Erythroblast (primary cell): ENCODE measurements at places on chromosomes 5 and 9.

- no peak for DNase-seq
Measured at GRCh38 chr5:1312993-1313833, 18.3 kb upstream of the TERT start.

GRCh38 chr9:34338665-34339385 lies 9.5 kb downstream of the NUDT2 start:
- no peak for DNase-seq

GRCh38 chr5:641331-641765 lies 29.2 kb downstream of the CEP72 start:
- no peak for DNase-seq

- DNase-seq, result no peak
Measured at GRCh38 chr9:95413793-95414192, 96.3 kb upstream of the FANCC start.

DNA sequence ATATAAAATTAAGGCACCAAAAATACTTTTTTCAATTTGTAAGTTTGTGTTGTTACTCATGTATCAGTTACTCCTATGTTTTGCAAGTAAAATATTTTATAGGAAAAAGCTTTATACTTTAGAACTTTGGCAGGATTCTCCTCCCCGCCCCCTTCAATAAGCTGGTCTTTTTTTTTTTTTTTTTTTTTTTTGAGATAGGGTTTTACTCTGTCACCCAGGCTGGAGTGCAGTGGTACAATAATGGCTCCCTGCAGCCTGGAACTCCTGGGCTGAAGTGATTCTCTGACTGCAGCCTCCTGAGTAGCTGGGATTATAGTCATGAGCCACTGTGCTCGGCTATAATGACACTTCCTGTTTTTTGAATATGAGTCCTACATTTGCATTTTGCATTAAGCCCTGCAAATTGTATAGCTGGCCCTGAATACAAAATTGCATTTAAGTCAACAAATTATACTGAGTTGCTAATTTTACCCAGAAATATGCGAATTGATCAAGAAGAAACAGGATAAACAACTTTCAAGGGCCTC lies 192.9 kb downstream of the PIK3R1 start:
- peak; percentile 28 for DNase-seq

DNA sequence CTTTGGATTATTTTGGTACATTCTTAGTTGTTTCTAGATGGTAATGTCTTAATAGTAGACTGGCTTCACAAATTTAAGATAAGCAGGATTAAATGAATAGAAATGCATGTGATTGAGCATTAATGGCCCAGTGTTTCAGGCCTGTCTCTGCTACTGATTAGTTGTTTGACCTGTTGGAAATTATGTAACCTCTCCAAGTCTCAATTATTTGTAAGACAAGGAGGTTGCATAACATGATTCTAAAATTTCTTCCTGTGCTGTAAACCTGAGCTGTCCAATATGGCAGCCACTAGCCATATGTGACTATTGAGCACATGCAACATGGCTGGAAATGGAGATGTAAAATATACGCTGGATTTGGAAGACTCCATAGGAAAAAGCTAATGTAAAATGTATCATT lies 97.5 kb downstream of the ALDH1A1 start:
- DNase-seq, result no peak

DNA sequence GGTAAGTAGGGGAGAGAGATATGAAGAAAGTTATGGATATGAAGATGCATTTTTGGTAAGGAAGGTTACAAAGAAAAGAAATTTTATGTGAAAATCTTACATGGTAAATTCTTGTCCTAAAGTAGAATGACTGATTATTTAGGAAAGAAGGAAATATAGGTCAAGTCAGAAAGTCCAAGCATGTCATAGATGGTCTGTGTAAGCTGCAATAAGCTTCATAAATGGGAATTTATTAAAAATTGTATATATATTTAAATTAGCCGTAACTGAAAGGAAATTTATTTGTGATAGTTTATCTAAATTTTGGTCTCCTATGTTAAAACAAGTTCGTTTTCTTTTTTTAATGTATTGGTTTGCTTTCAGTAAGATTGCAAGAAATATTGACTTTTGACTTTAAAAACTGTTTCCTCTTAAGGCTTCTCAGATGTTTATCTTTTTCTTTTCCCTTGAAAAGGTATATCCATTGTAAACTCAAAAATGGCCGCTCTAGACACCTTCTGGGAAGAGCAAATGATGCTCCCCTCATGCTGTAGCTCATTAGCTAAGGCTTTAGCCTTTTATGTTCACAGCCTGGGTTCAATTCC lies 46.8 kb upstream of the HAPLN1 start:
- DNase-seq, result peak; percentile 6

DNA sequence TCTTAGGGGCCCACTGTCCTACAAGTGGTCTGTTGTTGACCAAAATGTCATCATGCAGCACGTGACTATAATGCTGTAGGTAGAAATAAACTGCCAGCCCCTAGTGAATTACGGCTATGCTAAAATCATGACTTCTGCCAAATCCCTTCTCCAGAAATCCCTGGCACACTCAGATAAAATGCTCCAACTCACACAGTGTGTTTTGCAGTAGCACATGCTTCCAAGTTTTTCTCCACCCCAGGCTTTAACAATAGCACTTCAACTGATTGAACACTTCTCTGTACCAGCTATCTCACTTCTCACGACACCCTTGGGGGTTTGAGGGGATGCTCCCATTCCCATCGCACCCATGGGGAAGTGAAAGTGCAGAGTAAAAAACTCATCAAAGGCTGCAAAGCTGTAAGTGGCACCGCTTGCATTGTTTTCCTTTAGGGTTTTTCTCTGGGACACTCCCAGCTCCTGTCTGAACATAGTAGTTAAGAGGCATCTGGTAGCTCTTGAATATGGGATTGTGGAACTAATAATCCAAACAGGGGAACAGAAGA lies 151.0 kb upstream of the SLC24A2 start:
- no peak for DNase-seq

DNA sequence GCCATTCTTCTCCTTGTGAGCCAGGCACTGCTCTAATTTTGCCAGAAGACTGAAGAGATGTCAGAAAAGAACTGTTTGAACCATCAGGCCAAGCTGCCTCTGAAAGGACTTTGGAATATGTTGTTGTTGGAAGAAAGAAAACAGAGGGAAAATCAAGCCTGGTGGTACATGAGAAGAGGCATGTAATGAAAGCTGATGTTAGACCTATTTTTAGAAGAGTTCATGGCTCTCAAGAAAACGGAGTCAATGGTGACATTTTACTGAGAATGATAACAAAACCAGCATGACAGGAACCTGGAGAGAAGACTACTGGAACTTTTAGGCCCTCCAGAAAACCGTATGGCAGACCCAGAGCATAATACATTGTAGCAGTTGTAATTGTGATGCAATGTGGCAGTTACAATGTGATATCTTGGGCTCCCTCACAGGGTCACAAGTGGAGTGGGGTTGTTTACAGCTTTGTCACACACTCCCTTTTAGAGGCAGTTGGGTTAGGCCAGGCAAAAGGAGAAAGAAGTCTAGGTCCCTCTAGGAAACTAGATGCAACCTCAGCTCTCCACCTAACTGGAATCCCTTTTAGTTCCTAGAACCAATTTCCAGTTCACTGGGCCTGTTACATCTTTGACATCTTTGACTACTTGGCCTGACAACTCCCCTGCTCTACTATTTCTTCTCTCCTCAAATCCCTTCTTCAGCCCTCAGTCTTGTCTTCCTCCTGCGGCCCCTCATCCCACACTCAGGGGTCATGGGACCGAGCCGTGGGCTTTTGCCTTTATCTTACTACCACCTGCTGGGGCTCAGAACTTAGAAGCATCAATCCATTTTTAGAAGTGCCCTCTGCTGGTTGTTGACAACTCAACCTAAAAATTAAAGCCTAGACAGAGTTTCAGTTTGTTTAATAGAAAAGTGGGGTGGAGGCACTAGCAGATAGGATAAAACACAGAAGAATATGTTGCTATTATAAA lies 61.2 kb upstream of the JAK2 start:
- peak; percentile 80 for DNase-seq

GRCh38 chr5:56112526-56113121 lies 117.9 kb upstream of the IL6ST start:
- DNase-seq, result no peak

GRCh38 chr5:148860599-148860998 lies 34.2 kb downstream of the ADRB2 start:
- peak; percentile 49 for DNase-seq

- no peak for DNase-seq
Measured at GRCh38 chr9:108383796-108384195, 472.0 kb downstream of the ACTL7B start.

GRCh38 chr5:40734986-40735385 lies 20.8 kb downstream of the TTC33 start:
- DNase-seq, result no peak

DNA sequence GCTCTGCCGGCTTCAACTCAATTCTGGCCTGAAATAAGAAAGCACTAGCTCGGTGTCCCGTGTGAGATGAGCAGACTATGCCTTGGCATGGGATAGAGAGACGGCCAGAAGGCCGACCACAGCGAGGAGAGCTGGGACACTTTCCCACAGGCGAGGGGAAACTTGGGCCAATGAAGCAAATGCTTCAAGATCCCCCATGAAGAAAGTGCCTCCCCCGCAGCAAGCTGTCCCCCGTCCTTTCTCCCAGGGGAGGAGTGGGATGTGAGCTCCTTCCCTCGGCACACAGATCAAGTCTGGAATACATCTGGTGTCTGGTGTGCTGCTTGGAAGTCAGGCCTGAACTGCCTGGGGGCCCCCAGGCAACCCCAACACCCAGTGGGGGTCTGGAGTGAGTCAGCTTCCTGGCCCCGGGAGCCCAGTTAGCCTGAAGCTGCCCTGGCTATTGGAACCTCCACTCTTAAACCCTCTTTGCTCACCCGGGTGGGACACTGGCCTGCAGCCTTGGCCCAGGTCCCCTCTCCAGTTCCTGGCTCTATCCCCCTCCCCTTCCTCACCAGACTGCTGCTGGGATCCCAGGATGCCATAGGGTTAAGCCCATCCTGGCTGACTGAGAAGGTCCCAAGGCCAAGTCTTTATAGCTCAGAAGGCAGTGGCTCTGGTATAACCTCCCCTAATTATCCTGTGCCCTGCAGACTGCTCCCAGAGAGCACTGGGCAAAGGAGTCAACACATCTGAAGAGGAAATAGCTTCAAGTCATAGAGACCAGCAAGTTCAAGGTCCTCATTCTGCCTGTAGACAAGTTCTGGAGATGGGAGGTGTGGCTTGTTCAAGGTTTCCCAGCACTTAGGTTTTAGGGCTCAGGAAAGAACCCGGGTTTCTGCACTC lies 205.3 kb downstream of the TTLL11 start:
- no peak for DNase-seq

GRCh38 chr5:173229382-173229959 lies 5.5 kb downstream of the NKX2-5 start:
- no peak for DNase-seq

DNA sequence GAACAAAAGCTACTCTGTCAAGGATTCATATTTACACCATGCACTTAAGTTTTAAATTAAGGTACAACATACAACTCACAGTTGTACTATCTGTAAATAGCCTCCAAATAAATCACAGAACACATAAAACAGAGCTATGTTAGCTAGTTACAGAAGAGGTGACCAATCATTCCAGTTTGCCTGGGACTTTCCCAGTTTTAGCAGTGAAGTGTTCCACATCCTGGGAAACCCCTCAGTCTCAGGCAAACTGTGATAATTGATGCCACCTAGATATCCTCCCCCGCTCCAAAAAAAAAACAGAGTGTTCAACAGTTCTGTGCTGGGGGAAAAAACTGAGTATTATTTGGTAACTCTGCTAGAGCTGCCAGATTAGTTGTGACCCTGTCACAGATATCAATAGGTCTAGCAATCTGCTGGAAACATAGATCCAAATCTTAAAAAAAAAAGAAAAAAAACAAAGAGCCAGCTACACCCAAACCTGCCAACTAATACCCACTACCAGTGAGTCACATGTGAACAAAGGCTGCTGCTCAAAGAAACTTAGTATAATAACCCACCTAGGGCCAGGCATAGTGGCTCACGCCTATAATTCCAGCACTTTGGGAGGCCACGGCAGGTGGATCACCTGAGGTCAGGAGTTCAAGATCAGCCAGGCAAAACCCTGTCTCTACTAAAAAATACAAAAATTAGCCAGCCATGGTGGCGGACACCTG lies 5.7 kb downstream of the TBCA start:
- DNase-seq, result no peak

DNA sequence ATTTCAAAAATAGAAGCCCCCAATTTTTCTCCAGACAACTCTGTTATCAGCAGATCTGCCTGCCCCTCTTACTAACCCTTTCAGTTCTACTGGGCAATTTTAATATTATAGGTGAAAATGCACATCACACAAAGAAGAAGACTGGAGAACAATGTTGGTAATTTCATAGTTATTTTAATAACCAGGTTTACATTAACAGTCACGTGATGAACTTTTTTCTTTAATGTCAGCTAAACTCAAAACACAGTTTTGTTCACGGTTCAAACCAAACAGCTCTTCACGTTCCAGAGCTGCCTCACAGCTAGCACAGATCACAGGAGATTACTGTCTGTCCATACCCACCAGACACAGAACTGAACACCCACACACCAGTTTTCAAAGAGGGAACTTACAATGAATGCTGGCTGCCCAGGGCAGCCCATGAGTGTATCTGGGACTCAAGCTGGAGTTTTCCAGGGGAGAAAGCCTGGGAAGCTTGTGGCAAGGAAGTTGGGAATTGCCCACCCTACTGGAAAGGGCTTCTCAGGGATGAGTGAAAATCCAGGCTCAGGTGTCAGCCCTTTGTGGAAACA lies 119.1 kb downstream of the DPYSL3 start:
- DNase-seq, result no peak

GRCh38 chr9:107707428-107707837 lies 217.9 kb upstream of the KLF4 start:
- no peak for DNase-seq

DNA sequence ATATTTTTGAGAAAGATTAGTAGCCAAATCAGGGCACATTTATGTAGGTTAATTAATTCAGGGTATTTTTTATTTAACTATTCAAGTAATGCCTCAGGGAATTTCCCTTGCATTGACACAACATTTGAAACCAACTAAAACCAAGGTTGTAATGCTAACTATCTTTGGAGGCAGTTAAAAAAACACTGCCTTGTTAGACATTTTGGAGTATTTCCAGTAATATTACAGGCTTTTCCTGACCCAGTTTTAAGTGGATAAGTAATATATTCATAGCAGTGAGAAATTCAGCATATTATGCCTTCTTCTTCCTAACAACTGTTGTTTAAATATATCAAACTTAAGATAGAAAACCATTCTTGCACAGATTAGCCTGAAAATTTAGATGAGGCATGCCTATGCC lies 175.1 kb downstream of the TMC1 start:
- DNase-seq, result no peak

- peak; percentile 71 for DNase-seq
Measured at GRCh38 chr9:88388886-88389605, 802 bp downstream of the SPIN1 start.

DNA sequence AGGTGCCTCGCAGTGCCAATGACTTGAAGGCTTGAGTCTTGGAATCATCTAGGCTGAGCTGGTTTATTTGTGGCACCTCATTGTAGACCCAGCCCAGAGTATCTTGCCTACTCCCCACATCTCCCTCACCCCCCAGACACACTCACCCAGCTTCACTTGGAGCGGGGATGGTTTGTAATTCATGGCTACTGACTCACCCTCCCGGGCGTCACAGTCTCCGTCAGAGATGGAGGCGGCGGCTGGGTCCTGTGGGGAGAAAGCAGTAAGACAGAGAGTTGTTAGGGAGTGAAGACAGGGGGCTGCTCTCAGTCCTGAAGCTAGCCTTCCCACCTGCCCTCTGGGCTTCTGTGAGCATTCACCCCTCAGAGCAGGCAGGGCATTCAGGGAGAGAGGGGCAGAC lies 29.0 kb upstream of the MYORG start:
- DNase-seq, result no peak

- no peak for DNase-seq
Measured at GRCh38 chr5:135213466-135214239, 179.6 kb upstream of the PITX1 start.

- no peak for DNase-seq
Measured at GRCh38 chr5:154758977-154759376, 3.8 kb downstream of the LARP1 start.

GRCh38 chr9:105191508-105192121 lies 52.8 kb upstream of the SLC44A1 start:
- DNase-seq, result no peak
